Stimulated activated CD8-positive, alpha-beta memory T cell treated with anti-CD3 and anti-CD28 coated beads, Interleukin-12 subunit alpha, Interleukin-12 subunit beta, amount 100 ng/mL, for 4 hours (primary cell): ENCODE measurements at places on chromosomes 12 and 14.

- DNase-seq: no peak
These were observed 103.9 kb downstream of the AVPR1A start for GRCh38 chr12:63047146-63047545.

DNA sequence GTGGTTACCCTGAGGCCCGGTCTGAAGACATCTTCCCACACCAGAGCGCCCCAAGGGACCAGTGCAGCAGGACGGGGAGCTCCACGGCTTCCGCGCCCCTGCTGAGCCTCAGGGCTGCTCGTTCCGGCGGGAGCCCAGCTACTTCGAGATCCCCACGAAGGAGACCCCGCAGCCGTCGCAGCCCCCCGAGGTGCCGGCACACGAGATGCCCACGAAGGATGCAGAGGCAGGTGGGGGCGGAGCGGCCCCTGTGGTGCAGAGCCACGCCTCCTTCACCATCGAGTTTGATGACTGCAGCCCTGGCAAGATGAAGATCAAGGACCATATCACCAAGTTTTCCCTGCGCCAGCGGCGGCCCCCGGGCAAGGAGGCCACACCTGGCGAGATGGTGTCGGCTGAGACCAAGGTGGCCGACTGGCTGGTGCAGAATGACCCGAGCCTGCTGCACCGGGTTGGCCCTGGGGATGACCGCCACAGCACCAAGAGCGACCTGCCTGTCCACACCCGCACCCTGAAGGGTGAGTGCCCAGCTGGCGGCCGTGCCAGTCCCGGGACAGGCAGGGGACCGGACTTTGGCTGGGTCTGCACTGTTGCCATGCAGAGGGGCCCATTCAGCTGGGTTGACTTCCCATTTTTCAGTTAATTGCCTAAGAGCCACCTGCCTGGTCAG, 18.1 kb downstream of the CEP170B start:
- no peak for DNase-seq

- DNase-seq: no peak
These were observed 139.8 kb downstream of the TSPAN9 start for GRCh38 chr12:3216726-3217682.

GRCh38 chr12:124169577-124170284, 125.2 kb upstream of the RFLNA start:
- no peak for DNase-seq

DNA sequence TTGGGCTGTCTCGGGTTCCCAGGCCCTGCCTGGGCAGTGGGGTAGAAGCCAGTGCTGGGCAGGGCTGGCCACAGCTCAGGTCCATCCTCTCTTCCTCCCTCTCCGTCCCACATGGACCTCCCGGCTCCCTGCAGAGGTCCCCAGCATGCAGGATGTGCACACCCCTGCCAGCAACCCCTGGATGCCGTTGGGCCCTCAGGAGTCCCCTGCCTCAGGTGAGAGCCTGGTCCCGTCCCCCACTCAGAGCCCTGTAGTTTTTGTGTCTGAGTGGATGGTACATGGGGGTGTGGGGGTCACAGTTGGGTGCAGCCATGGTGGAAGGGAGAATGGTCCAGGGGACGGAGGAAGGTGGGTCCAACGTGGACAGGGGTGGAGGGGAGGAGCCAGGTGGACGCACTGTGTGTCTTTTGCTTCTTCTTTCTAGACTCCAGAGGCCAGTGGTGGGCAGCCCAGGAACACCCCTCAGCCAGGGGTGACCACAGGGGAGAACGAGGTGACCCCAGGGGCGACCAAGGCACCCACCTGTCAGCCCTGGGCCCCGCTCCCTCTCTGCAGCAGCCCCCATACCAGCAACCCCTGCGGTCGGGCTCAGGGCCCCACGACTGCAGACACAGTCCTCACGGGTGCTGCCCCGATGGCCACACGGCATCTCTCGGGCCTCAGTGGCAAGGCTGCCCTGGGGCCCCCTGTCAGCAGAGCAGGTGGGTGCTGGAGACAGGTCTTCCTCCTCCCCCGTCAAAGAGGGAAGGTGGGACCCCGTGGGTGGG, 21.7 kb downstream of the PAPLN start:
- DNase-seq: no peak

DNA sequence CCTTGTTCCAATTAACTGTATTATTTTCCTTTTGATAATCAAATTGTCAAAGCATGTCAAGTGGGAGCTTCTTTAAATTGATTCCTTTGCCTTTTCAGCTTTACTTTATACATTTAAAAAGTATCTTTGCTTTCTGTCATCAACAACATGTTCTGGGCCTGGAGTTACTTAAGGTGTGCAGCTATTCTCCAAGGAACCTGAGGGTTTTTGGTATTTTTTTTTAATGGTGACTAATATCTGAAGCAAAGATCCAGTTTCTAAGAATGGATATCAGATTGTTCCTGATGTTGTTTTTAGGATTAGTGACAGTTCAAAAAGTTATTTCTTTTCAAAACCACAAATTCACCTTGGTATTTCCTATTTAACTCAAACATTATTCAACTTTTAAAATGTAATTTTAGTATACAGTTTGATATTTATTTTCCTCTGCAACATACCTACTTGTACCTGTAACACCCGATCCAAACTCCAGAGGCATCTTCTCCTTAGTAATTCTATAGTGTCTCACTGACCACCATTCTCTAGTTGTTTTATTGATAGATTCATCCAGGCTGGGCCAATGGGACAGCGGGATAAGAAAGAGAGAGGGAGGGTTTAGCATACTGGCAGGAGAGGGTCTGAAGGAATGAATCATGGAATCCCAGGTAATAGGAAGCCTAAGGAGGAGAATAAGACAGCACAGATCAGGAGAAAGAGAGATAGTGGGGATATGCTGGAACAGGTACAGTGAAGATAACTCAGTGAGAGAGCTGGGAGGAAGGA, 3.1 kb downstream of the CBLN3 start:
- no peak for DNase-seq
